ENCODE measurements at places on chromosomes 16 and 17.

DNA sequence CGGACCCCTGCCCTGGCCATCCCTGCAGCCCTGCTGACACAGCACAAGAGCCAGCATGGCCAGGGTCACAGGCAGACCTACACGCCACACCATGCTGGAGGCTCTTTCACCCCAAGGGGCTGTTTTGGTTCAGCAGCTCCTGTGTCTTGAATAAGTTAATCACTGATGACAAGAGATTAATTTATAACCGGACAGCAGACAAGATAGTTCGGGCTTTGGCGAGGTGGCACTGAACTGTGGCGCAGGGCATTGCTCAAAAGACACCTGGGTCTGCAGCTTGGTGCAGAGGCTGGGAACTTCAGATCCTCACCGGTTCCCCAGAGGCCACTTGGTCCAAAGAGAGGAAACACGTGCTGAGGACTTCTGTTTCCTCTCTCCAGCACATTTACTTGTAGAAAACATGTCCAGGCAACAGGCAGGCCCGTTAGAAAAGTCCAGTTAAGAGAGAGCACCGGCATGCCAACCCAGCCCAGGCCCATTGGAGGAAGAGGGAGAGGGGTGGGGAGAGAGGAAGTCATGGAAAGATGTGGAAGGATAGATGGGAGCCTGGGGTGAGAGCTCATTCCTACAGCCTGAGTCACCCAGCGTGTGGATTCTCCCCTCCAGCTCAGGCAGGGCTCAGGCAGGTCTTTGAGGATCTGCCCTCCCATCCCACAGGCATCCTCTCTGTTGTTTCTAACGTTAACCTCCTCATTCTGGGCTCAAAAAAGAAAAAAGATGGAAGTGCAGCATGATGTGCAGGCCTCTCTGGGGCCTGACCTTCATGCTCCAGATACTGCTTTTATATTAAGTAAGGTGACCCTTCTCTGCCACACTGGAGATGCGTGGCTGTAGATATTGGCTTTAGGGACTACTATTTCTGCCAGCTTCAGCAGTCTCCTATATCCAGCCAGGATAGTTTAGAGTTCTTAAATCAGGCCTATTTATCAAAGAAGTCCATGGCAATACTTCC, 80.0 kb upstream of the HNF1B start:
- DNase-seq, result no peak

DNA sequence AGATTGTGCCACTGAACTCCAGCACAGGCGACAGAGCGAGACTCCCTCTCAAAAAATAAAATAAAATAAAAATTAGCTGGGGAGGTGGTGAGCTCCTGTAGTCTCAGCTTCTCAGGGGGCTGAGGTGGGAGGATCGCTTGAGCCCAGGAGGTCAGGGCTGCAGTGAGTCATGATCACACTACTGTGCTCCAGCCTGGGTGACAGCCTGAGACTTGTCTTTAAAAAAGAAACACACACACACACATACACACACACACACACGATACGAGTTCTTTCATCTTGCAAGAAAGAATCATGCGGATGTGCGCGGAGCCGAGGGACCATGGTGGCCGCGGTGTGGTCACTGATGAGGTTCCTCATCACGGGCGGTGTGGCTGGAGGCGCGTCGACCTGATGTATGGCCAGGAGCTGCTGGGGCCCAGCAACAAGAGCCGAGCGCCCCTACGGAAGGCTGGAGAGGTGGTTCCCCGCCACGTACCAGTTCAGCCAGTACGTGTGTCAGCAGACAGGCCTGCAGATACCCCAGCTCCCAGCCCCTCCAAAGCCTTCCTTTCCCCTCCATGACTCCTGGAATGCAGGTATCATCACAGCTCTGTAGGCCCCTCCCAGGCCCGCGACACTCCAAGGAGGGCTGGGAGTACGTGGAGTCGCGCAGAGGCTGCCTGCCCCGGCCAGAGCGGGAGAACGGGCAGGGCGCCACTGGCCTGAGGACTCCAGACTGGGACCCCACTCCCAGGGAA, 20.7 kb downstream of the NXN start:
- no peak for DNase-seq

- DNase-seq, result no peak
Measured at GRCh38 chr16:79287424-79287917, 313.1 kb downstream of the MAF start.

DNA sequence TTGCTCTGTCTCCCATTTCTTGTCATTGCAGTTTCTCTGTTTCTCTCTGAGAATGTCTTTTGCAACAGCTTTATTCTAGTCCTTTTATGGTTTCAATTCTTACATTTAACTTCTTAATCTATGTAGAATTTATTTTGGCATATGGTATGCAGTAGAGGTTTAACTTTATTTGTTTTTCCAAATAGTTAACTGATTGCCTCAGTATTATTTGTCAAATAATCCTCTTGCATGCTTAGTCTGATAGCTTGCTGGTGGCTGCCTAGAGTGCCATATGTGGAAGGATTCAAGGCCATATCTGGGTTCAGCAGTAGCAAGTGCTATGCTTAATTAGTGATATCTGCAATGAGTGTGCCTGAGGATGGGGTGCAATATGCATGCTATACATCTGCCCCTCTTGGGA, 6.9 kb downstream of the SNTB2 start:
- DNase-seq, result no peak

GRCh38 chr17:54085934-54086333, 263.2 kb downstream of the KIF2B start:
- no peak for DNase-seq

DNA sequence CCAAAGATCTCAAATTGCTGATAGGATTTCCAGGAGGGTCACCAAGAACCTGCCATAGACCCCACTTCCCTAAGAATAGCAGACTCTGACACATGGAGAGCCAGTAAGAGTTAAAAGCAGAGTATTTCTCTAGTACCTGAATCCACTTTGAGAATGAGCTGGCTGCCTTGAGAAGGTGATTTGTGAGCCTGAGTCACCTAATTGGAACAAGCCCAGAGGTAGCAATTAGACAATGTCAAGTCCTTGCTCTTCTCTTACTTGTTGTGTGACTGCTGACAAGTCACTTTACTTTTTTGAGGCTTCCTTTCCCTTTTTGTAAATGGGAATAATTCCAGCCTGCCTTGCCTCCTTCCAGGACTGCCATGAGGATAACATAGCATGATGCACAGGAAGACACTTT, 76.1 kb upstream of the ASIC2 start:
- DNase-seq, result no peak

DNA sequence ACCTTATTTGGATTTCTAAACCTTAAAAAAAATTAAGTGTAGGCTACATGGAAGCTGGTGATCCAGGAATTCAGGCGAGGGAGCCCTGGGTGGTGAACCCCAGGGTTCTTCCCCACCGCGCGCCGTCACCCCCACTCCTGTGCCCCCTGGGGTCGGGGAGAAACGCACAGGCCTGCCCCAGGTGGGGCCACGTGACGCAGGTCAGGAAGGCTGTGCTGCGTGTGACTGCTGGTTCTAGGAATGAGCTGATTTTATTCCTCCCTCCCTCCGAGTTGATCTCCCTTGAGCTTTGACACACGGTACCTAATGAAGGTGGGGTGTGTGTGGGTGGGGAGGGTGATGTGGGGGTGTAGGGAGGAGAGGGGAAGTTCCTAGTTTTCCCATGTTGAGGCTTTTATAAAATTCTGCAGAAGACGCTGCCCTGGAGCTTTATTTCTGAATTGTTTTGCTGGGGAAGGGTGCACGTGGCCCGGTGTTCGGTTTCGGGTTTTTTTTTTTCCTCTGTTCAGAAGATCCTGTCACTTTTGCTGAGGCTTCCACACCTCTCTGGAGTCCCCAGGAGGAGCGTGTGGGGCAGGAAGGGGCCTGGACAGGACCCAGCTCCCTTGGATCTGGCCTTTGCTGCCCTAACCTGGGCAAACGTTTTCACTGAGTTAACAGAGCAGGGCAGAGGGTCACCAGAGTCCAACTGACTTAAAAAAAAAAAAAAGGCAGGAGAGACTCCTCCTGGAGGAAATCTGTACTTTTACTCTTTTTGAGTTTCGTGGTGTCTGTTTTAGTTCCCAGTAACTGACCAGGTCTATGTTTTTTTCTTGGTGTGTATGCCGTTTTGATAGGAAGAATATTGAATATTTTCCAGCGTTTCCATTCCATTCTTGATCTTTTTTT, 55.8 kb upstream of the GSE1 start:
- no peak for DNase-seq

DNA sequence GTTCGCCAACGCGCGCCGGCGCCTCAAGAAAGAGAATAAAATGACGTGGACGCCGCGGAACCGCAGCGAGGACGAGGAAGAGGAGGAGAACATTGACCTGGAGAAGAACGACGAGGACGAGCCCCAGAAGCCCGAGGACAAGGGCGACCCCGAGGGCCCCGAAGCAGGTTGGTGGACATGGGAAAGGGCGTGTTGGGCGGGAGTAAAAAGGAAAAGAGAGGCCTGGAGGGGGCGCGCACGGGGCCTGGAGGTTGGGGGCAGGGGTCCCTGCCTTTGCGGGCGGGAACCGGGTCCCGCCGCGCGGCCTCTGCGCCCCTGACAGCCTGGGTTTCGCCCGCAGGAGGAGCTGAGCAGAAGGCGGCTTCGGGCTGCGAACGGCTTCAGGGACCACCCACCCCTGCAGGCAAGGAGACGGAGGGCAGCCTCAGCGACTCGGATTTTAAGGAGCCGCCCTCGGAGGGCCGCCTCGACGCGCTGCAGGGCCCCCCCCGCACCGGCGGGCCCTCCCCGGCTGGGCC, 2.1 kb downstream of the IRX5 start:
- no peak for DNase-seq

GRCh38 chr16:74183601-74184360, 112.8 kb upstream of the PSMD7 start:
- DNase-seq, result no peak

GRCh38 chr17:13086142-13086769, 68.4 kb upstream of the ELAC2 start:
- no peak for DNase-seq

- DNase-seq, result no peak
Measured at GRCh38 chr17:6444571-6445335, 498 bp downstream of the PIMREG start.

- no peak for DNase-seq
Measured at GRCh38 chr17:40311575-40311974, 2.6 kb downstream of the RARA start.

DNA sequence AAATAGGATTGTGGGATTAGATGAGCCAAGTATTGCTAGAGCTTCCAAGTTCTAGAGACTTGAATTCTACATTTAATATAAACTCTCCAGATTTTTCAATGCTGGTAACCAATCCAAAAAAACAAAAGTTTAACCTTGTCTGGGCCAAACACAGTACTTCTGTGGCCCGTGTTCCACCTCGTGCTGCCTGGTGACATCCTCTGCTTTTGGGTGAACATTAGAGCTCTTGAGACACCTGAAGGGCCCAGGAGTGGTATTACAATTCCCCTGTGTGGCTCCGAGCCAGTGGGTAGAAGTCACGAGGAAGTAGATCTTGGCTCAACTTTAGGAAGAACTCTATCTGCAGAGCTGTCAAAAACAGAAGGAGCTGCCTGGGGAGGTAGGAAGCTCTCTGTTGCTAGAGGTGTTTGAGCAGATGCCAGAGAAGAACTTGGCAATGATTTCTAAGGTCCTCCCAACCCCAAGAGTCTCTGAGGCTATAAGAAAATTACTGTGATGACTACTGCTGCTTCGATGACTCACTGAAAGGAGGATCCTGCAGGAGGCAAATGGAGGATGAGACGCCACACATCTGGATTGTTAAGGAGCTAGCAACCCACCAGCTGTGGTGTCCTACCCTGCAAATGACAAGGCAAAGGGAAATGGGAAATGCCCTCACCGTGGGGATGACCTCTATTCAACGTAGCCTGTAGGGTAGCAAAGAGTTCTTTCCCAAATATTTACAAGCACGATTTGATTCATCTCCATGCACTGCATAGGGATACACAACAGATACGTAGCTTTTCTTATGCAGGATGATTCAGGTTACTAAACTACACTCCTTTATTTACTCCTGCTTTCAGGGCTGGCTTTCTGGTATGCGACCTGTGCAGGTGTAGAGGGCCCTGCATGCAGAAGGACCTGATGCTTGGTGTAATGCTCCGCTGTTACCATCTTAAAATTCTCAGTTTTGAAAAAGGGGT, 45.8 kb upstream of the GAS7 start:
- DNase-seq, result no peak

DNA sequence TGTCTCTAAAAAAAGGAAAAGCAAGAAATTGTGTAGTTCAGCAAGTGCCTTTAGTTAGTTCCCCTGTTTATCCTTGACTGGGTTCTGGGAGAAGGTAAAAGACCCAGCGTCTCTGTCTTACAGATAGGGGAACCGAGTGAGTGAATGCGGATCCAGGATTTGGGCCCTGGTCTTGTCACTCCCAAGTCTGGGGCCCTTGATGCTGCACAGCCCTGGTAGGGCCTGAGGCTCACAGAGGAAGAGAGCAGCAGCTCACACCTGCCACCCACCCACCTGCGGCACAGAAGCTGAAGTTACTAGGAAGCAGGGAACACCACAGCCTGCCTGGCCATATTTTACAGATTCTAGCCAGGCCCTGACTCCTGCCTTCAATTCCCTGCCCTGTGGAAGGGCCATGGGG, 22.2 kb downstream of the LASP1 start:
- no peak for DNase-seq

DNA sequence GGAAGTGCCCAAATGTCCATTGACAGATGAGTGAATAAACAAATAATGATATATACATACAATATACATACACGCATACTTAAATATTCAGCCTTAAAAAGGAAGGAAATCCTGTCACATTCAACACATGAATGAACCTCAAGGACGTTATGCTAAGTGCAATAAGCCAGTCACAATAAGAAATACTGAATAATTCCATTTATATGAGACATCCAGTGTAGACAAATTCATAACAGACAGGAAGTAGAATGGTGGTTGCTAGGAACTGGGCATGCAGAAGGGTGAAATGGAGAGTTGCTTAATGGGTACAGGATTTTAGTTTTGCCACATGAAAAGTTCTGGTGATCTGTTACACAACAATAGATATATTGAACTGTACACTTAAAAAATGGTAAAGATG, 8.8 kb upstream of the ITGB4 start:
- DNase-seq, result no peak

GRCh38 chr17:55806745-55807495, 56.1 kb downstream of the PCTP start:
- DNase-seq, result no peak

GRCh38 chr16:57997528-57998265, 2.8 kb downstream of the ZNF319 start:
- DNase-seq, result no peak

DNA sequence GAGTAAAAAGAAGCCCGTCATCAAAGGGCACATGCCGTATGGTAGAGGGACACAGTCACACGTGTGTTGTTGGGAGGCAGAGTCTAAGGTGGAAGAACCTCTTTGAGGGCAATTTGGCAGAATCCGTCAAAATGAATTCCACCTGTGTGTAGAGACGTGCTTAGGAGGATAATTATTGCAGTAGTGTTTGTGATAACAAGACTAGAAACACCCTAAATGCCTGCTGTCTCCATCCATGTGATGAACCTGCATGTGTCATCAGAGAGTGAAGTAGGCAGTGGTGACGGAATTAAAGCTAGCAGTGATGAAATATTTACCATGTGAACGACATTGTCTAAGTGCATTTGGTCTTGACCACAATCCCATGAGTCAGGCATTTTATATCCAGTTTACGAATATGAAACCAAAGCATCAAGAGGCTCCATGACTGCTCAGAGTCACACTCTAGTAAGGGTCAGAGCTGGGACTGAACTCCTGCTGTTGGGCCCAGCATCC, 61.3 kb upstream of the ADORA2B start:
- peak; percentile 98 for DNase-seq

GRCh38 chr16:53980675-53981074, 276.7 kb downstream of the FTO start:
- no peak for DNase-seq

GRCh38 chr17:74819801-74820436, 39.8 kb downstream of the GRIN2C start:
- no peak for DNase-seq
